ENCODE measurements at places on chromosomes 11 and 22. TPM values are rescaled to one million over a fixed set of nuclear protein-coding genes. Genes with fewer than 3 reads are reported as not detected.

DNA sequence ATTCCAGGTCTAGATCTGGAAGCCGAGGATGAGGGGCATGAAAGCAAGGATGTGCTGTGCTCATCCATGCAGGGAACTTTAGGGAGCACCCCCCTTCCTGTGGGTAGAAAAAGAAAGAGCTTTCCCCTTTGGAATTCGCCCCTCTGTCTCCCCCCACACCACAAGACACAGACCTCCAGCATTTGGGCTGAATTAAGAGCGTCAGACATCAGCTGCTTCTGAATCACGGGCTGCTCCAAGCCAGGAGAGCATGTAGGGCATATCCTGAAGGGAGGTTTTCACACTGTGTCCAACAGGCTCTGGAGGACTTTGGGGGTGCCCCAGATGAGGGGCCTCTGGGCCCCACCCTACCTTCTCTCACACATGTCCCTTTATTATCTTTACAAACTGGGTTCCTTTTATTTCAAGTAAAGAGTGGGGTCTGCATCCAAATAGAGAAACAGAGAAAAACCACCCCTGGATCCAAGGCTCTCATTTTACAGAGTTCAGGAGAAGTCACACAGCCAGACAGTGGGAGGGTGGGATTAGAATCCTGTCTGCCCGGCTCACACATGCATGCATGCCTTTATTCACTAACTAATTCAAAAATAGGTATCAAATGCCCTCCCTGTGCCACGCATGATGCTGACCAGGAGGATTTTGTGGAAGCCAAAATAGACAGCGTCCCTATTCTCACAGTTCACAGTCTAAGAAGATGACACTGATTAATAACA lies 52.8 kb downstream of the LRRC32 start:
- no peak for DNase-seq

- DNase-seq = no peak
These were observed 62.6 kb upstream of the CRYBB3 start for GRCh38 chr22:25136953-25137576.

DNA sequence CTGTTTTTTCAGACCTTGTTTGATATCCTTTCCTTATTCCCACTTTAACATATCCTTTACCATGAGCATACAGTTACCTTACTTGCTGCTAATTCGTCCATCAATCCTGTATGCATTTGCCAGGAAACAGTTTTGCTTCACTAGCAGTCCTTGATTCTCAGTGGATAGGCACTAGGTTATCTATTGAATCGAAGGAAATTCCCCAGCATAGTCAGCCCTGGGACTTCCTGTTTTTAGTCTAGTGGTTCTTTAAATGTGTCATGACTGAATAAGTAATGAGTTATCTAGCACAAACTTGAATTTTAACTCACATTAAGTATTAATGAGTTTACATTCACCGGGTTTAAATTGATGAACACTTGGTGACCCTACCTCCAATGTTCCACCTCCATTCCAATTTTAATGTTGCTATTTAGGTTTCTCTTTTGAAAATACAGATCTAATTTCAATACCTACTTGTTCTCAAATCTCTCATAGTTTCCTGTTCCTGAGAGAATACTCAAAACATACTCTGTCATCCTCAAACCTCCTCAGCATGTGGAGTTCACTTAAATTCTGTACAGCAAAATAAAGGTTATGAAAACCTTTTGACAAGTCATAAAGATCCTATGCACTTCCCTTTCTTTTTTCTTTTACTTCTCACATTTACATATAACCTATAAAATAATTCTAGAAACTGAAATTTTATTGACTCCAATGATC lies 1375.1 kb upstream of the TENM4 start:
- no peak for DNase-seq

GRCh38 chr11:116692318-116693101 lies 80.3 kb downstream of the BUD13 start:
- no peak for DNase-seq

DNA sequence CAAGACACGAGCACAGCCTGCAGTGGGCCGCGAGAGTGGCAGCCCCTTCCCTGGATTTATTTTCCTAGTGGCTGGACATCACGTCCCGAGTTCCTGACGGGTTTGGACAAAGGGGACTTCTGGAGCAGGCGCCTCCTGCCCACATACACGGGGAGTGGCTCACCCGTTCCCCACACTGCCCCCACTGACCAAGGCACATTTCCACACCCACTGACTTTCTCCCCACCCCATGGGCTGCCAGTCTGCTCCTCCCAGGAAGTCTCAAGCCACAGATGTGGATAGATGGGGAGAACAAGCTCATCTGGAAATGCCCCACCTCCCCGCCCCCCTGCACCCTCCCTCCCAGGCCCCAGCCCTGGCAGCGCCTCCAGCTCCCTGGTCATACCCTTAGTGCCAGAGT lies 34.0 kb upstream of the FADD start:
- DNase-seq = no peak

DNA sequence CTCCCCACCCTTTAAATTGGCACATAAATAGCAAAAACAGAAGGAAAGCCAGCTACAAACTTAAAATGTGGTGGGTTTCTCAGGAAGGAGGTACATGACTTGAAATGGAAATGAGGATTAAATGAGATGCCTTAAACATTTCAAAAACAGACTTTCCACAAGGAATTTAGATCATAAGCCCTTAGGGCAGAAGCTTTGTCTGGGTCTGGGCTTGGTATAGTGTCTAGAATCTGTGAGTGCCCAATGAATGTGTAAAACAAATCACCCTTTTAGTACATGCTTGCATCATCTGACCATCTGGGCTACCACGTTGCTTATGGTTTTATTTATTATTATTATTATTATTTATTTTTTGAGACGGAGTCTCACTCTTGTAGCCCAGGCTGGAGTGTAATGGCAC lies 37.1 kb upstream of the CREB3L1 start:
- no peak for DNase-seq

GRCh38 chr11:95378789-95379188 lies 147.8 kb upstream of the SESN3 start:
- DNase-seq = no peak

The ZDHHC24 gene
- total RNA-seq = 17.7 TPM

The WNT7B gene
- not detected for total RNA-seq

Data from tibial nerve (tissue), 4 donors.